ENCODE measurements at places on chromosomes 7 and 10.

GRCh38 chr10:111130471-111130870, 53.6 kb downstream of the ADRA2A start:
- DNase-seq = no peak

DNA sequence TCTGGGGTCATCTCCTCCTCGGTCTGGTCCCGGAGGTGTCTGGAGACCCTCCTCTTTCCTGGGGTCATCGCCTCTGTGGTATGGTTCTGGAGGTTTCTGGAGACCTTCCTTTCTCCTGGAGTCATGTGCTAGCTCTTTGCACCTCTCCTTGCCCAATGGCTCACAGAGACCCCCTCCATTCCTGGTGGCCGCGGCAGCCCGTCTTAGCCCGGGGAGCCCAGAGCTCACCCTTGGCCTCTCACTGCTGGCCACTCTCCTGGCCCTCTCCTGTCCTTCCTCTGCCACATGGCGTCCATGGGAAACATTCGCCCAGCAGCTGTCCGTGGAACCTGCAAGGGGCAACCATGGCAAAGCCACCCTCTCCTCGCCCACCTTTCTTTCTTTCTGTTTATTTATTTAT, 20.2 kb upstream of the FOXL3 start:
- no peak for DNase-seq

- no peak for DNase-seq
Measured at GRCh38 chr7:131995324-131995723, 438.9 kb upstream of the PODXL start.

DNA sequence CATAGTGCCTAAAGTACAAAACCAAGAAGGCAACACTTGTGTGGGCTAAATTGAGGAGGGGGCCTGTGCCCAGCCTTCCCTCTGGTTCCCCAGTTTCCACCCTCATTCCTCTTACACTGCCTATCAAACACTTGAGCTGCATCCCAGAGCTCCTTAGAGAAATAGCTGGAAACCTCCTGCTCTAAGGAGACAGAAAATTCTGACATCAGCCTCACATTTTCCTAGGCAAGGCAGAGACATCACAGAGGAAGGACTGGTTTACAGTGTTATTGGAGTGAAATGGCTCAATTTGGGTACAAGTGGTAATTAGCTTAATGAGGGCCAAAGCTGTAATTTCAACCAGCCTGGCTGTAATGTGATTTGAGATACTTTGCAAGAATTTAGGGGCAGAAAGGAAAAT, 192.3 kb upstream of the AOAH start:
- DNase-seq = no peak

GRCh38 chr7:139791316-139791715, 13.5 kb upstream of the HIPK2 start:
- DNase-seq = no peak

- DNase-seq = no peak
Measured at GRCh38 chr10:112926906-112927688, 22.9 kb upstream of the TCF7L2 start.

GRCh38 chr10:16297642-16298041, 139.2 kb upstream of the PTER start:
- DNase-seq = no peak

DNA sequence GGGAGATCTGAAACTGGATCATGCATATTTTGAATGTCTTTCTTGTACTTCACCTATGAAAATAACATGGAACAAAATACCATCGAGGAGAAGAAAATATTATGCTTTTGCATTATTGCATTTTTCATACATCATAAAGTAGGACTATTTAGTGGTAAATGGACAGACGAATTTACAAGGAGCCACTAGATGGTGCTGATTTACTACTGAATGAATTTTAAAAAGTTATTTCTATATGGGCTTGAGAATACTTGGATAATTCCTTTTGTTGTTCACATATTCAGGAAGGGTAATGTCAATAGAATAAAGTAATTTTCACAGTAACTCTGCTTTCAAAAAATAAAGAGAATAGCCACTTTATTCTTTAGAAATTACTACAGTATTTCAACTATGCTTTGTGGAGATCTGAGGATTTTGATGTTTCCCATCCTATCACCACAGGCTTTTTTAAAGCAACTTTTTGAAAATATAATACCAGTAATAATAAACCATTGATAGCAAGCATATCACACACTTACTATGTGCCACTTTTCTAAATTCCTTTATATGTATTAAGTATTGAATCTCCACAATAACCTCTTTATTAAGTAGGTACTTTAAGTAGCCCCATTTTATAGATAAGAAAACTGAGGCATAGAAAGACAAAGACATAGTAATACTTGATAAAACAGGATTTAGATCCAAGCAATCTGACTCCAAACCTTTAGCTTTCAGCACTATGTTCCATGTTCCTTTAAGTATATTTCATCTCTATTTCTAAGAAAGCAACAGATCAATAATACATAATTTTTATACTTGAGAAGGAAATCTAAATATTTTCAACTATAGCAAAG, 38.6 kb downstream of the NEBL start:
- DNase-seq = no peak

GRCh38 chr7:64655811-64656210, 10.1 kb upstream of the ZNF107 start:
- DNase-seq = no peak

- DNase-seq = no peak
Measured at GRCh38 chr7:106625678-106626301, 35.2 kb downstream of the CCDC71L start.

DNA sequence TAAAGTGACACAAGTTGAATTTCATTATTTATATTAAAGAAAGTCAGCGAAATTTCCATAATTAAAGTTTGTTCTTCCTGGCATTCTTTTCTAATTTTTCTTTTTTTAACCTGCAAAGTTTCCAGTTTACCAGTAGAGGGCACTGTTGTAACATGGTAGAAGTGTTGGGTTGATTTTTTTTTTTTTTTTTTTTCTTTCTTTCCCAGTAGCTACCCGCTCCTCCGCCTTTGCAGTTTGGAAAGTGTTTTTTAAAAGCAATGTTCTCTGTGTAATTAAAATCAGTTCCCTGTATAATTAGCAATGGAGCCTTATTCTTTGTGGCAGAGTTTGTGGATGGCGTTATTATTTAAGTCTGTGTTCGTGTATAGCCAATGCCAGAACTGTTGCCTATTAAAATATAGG, 53.7 kb downstream of the TAF3 start:
- DNase-seq = no peak

- DNase-seq = no peak
Measured at GRCh38 chr10:79502561-79503309, 9.6 kb upstream of the EIF5AL1 start.

- DNase-seq = no peak
Measured at GRCh38 chr10:117666166-117666565, 123.6 kb downstream of the EMX2 start.

DNA sequence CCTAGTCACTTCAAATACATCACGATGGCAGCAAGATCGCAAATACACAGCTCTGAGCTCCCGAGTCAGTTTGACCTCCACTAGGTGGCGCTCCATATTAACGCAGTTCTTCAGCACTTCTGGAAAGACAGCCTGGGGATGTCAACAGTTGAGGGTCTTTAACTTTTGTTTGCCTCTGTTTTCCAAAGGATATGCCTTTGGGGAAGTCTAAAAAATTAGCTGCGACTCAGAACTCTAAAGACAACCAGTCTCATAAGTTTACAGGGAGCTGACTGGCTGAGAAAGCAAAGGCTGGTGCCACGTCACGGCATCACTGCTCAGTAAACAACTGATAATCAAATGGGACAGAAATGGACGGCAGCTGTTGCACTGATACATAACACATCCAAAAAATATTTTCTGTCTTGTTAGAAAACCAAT, 458.8 kb downstream of the SORCS1 start:
- peak; percentile 14 for DNase-seq

DNA sequence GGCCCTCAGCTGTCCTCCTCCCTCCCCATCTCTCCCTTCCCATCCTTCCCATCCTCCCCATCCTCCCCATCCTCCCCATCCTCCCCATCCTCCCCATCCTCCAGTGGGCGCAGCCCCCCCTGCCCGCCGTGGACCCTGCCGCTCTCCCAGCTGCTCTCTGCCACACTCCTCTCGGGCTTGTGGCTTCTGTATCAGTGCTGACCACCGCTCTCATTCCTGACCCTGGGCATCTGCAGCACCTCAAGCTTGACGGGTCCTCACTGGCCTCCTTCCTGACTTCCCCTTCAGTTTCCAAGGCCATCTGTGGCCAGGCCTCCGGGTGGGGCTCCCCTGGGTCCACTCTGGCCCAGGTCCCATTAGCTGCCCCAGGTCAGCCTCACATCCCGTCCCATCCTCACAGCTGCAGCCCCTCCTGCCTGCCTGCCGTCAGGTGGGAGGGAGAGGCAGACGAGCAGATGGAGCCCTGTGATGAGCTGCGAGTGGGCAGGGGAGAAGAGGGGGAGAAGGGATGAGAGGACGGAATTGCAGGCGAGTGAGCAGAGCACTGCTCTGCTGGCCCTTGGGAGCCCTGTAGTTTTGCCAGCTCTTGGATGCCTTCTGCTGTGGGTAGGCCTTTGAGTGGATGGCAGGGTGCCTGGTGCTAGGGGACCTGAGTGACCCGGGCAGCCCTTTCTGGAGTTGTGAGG, 35.7 kb downstream of the LHPP start:
- DNase-seq = no peak

- DNase-seq = no peak
Measured at GRCh38 chr10:33334805-33335550, 511 bp upstream of the NRP1 start.

GRCh38 chr7:40746841-40747556, 612.2 kb downstream of the SUGCT start:
- no peak for DNase-seq

GRCh38 chr10:122085423-122085911, 96.5 kb downstream of the TACC2 start:
- no peak for DNase-seq

DNA sequence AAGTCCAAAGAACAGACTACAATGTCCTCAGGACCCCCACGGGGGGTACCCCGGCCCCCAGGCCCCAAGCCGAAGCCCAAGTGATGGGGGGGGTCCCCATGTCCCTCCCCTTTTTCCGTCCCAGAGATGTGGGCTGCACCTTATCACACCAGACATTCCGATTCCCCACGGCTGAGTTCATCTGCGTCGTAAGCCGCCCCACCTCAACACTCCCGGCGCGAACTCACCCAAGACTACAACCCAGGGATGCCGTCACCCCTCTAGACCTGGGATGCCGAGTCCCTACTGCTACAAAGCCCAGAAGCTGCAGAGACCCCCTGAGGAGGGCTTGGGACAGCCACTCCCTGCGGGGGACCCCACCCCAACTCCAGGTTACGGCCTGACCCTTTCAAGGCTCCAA, 14.5 kb downstream of the PDGFA start:
- no peak for DNase-seq

DNA sequence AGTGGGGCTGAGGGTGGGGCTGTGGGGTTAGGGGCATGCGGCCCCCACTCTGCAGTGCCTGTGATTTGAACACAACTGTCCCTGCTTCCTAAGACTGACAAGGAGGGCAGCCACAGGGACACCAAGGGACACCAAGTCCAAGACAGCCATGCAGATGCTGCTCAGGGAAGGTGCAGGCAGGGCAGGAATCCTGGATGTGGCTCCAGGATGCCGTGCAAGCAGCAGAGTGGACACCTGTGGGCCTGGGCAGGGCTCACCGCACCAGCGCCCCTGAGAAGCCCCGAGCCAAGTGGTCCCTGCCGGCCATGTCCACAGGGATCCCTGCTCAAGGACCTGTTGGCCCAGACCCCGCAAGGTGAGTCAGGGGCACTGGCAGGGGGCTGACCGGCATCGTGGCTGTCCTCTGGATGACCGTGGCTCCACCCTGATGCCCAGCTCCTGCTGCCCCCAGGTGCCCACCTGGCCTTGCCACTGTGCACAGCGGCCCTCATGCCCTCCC, 58.5 kb downstream of the STK32C start:
- no peak for DNase-seq

DNA sequence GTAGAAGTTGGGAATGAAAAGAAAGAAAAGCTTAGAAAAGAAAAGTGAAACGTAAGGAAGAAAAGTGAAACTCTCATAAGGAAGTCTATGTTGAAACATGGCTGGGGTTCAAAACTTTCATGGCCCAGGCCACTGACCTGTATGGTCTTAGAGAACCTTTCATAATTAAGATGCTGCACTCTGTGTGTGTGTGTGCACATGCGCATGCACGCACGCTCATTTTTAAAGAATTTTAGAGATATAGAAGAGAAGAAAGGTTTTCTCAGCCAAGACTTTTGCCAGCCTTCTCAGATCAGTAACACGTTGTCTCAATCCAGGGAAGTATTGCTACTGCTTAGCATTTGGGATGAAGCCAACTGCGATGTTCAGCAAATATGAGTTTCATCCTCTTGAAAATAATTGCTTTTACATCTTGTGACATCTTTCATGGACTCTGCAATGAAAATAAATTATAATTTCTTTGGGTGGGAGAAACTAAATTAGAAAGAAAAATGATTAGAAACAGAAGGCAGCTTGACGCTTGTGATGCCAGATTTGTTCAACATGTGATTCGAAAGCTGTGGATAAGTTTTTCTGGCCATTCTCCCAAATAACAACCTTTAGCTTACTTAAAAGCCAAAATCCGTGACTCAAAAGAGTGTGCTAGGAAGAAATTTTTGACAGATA, 16.2 kb upstream of the SLC26A4 start:
- DNase-seq = no peak

DNA sequence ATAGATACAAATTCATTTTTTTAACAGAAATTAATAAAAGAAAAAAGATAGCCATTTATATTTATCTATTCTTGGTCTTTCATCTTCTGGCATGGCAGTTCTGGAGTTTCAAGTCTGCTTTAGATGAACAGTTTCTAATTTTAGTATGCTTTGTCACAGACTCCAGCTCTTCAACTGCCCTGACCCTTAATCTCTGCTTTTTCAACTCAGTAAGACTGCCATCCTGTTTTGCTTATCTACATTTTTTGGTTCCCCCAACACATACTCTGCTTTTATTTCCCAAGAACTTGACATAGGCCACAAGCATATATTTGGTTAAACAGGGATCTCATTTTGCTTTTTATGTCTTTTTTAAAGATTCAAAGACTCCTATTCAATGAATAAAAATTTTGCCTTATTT, 309.3 kb upstream of the KCND2 start:
- DNase-seq = no peak

DNA sequence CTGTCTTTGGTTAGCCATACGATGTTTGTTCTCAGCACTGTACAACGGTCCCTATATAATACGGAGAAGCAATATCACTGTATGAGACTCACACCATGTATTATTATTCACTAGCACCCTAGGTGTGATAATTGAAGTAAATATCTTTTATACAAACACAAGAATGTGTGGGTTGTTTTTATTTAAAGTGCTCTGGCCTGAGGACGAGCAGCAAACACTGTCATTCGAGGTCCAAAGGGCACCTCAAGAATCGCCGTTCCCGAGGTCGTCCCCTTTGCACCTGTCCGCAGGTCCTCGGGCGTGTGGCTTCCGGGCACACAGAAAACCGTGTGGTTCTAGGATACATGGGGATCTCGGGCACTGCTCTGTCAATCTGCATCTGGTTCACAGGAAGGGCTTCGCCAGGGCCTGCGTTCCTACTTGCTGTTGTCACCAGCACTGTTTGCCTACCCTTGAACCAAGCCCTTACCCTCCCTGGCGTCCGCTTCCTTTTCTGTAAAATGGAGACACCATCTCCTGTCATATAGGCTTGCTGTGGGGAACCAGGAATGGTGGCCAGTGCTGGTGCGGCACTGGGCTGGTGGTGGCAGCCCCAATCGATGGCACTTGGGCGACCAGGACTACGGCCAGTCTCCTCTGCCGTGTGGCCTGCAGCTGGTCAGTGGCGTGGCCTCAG, 28.5 kb upstream of the SH2B2 start:
- no peak for DNase-seq
